ENCODE measurements at places on chromosomes 12 and 14.

DNA sequence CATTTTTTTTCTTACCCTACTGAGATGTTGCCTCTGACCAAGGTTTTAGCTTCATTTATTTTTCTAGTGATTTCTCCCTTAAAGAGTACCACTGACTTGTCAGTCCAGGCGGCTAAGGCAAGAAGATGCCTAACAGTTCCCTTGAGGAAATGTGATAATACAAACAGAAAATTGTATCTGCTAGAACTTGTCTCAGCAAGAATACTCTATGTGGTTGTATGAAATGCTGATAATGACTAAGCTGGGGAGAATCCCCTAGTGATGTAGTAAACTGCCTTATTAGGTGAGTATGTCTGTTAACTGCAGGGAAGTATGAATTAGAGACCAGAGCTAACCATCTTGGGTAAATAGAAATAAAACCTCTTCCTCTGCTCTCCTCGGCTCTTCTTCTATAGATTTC, 6.7 kb downstream of the C12orf54 start:
- no peak for DNase-seq

DNA sequence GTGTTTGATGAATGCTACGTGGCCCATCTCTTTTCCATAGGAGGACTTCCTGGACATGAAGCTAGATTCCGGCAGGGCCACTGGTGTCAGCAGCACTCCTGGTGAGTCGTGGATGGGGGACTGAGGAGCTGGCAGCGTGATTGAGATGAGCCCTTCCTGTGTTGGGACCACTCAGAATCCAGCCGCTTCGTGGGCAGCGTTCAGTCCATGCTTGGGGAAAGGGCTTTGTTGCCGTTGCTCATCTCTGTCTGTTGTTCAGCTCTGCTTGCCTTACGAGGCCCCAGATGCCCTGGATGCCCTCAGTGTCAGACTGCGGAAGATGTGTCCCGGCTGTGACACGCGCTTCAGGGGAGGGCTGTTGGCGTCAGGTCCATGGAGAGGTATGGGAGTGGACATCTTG, 127.1 kb upstream of the RTL1 start:
- DNase-seq: no peak

GRCh38 chr14:29710015-29710414, 217.6 kb downstream of the PRKD1 start:
- no peak for DNase-seq

GRCh38 chr12:89041078-89041477, 311.2 kb downstream of the DUSP6 start:
- no peak for DNase-seq

DNA sequence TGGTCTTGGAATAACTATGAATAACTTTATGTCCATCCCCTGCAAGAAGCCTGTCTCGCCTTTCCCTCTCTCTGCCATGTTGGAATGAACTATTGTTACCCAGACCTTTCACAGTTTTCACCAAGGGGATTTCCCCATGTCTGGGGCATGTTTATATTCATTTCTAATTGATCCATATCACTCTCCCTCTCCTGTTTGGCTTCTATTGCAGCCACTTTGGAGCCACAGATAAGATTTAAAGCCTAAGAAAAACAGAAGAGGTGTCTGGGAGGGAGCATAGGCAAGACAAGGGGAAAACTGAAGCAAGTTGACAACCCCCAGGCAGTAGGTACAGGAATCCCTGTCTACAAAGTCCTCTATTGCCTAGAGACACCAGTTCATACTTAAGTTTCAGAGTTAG, 41.0 kb upstream of the FOXJ2 start:
- DNase-seq: no peak

DNA sequence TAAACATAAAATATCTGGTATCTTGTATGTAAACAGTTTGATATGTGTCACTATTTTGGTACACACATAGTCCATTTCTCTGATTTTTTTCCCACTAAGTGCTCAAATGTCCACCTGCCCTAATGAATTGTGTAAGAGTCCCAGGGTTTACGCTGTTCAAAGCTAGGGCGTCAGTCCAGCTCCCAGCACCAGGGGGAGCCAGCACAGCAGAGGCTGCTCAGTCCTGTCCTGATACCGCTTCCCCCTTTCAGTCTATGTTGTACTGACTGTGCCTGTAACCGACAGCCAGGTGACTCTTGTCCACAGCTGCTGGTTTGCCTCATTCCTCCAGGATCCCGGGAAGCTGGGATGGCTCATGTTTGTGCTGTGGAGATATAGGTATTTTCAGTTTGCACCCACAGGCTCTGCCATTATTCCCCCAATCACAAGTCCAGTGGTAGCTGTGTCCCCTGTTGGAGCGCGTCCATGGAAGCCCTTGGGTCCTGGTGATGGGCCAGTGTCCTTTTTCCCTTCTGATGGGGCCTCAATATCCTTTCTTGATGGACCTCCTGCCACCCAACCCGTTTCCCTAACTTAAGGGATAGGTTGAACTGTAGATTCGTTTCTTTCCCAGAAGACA, 242.0 kb downstream of the NEDD1 start:
- DNase-seq: peak; percentile 17

GRCh38 chr12:95972832-95973456, 23.2 kb downstream of the HAL start:
- DNase-seq: no peak

DNA sequence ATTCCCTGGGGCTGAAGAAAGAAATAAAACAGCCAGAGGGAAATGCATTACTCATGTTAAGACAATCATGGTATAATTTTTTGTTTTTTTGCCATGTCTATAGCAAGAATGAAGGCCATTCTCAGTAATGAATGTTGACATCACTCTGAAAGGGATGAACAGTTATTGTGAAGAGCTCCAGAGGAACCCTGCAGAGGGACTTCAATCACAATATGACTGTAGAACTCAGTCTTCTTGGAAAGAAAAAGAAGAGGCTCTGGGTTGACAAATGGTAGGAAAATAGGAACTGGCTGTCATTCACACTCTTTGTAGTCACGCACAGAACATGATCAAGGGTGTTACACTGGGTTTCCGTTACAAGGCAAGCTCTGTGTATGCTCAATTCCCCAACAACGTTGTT, 73.8 kb upstream of the DACT1 start:
- DNase-seq: no peak

- DNase-seq: no peak
Measured at GRCh38 chr14:76755610-76756370, 5.5 kb upstream of the VASH1 start.

DNA sequence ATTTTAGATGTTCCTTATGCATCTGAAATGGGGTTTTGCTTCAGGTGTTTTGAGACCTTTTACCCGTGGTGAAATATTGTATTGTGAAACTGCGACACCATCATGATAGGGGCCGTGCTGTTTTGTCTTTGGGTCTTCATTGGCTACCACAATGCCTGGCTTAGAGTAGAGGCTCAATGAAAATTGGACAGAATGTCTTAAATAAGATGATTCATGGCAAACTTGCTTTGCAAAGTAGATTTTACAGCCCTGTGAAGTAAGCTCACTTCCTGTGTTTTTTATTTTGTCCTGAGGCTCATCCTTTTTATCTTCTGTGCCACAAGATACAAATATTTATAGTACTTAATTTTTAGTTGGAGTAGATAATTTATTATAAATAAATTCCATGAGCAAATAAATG, 111.3 kb upstream of the FRMD6 start:
- no peak for DNase-seq

- no peak for DNase-seq
Measured at GRCh38 chr12:124795081-124795948, 68.3 kb downstream of the SCARB1 start.

DNA sequence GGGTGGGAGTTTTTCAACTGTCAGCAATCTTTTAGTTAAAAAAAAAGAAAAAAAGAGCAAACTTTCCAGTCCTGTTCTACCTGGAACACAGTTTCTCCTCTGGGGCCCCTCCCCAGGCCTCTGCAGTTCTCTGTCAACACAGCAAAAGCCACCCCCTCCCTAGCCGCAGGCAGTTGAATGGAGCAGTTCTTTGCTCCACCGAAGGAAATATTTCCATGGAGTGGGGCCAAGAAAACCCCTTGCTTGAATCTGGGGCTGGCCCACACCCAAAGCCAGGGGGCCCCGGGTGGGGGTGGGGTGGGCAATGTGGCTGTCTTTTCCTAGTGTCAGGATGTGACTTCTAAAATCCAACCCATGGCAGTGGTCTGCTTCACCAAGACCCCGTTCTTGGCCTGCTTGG, 5.0 kb upstream of the MEG3 start:
- DNase-seq: no peak

DNA sequence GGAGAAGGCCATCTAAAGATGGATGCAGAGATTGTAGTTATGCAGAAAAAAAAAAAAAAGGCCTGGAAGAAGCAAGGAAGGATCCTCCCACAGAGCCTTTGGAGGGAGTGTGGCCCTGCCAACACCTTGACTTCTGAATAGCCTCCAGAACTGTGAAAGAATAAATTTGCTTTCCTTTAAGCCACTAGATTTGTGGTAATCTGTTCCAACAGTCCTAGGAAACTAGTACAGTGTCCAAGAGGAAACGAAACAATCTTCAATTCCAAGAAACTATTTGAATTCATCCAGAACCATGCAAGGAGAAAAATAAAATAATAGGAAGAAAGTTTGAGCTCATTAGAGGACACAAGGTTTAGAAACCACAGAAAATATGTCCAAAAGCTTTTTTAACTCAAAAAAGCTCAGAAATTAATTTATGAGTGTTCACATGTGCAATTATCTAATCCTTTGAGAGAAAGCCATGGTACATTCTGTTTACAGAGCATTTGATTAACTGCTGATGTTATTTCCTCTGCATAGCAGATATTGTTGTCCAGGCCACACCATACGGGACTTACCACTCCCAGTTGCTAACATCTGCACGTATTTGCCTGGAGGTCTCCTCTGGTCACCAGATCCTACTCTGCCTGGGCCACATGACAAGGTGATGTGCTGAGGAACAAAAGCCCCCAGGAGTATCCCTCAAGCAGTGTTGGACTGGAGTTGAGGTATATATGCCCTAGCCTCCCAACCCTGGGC, 30.0 kb upstream of the STAB2 start:
- no peak for DNase-seq

DNA sequence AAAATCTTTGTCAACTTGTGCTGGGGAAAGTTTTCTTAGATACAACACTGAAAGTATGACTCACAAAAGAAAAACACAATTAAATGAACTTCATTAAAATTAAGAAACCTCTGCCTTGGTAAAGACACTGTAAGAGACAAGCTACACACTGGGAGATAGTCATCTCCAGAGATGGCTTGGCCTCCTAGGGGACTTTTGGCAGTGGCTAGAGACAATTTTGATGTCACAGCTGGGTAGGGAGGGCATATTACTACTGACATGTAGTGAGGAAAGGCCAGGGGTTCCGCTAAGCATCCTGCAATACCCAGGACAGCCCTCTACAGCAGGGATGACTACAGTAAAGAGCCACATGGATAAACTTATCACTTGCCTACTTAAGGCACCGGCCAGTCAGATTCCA, 8.7 kb upstream of the RNASE4 start:
- DNase-seq: no peak

DNA sequence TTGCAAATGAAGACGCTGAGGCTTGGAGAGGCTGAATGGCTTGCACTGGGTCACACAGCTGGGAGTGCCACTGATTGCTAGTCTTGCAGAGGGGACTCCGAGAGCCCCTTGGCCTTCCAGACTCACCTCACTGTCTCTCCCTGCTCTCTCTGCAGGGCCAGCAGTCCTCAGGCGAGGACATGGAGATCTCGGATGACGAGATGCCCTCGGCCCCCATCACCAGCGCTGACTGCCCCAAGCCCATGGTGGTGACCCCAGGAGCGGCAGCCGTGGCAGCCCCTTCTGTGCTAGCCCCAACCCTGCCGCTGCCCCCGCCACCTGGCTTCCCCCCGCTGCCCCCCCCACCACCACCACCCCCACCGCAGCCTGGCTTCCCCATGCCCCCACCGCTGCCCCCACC, 10.1 kb downstream of the SETD1B start:
- no peak for DNase-seq

DNA sequence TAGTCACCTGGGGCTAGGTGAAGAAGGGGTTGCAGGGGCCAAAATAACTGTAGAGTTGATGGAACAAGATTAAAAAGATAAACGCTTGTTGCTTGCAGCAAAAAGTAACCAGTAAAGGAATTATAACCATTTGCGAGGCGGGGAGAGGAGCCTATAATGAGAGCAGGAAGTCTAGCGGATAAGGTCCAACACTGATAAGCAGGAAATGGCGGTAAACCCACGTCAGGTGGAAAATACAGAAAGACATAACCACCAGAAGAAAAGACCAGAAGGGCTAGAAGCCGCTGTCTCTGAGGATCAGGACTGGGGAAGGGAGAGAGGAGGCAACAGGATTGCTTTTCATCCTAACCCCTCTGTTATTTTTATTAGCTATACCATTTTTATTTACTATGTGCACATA, 303.3 kb downstream of the DPF3 start:
- no peak for DNase-seq

- DNase-seq: no peak
Measured at GRCh38 chr14:63045612-63046320, 508 bp upstream of the KCNH5 start.

- DNase-seq: no peak
Measured at GRCh38 chr12:121090586-121091514, 41.8 kb upstream of the P2RX7 start.

DNA sequence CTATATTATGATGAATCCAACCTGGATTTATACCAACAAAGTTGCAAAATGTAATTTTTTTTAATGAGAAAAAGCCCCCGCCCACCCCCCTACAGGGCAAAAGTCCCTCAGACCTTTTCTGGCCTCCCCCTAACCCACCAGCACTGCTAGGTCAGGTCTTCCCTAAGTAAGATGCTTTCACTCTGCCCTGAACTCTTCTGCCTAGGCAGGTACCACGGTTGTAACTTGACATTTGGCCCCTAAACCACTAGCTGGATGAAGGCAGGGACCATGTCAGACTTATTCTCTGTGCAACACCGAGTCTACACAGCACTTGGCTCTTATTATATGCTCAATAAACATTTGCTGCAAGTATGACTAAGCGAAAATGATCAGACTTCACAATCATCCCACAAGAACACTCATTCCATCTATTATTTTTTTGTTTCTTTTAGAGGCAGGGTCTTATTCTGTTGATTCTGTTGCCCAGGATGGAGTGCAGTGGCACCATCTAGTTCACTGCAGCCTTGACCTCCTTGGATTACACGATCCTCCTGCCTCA, 63.2 kb downstream of the SPRING1 start:
- DNase-seq: no peak

GRCh38 chr12:62618319-62618718, 151.7 kb downstream of the MON2 start:
- DNase-seq: no peak

DNA sequence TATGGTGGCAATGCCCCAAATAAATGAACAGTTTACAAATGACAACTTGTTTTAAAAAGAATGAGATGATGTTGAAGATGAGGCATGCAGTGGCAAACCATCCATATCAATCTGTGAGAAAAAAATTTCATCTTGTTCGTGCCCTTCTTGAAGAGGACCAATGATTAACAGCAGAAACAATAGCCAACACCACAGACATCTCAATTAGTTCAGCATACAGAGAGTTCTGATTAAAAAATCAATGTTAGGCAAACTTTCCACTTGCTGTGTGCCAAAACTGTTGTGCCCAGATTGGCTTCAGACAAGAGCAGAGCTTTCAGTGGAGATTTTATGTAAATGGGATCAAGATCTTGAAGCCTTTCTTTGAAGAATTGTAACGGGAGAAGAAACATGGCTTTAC, 329.9 kb downstream of the BMP4 start:
- DNase-seq: no peak
